ENCODE measurements at places on chromosomes 2 and 18. TPM values are rescaled to one million over a fixed set of nuclear protein-coding genes. Genes with fewer than 3 reads are reported as not detected.

CAD gene
- 73.7 TPM for total RNA-seq

NTSR2 gene
- total RNA-seq: not detected

GRCh38 chr18:10062302-10063300 lies 148.8 kb downstream of the VAPA start:
- DNase-seq: no peak

GRCh38 chr18:30806823-30807222 lies 235.7 kb downstream of the DSC3 start:
- no peak for DNase-seq

DNA sequence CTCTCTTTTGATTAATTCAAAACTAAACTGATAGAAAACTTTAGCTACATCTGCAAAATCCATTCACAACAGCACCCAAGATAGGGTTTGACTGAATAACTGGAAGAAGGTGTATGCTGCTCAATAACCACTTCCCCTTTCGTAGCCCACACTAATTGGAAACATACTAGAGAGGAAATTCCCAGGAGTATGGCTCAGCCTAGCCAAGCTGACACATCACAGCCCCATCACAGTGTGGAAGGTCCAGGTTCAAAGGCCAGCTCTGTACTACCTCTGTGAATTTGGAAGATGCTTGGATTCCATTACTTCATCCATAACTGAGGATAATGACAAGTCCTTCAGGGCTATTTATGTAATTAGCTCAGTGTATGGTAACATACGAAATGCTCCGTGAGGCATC lies 185.4 kb downstream of the FBXO15 start:
- DNase-seq: no peak

DNA sequence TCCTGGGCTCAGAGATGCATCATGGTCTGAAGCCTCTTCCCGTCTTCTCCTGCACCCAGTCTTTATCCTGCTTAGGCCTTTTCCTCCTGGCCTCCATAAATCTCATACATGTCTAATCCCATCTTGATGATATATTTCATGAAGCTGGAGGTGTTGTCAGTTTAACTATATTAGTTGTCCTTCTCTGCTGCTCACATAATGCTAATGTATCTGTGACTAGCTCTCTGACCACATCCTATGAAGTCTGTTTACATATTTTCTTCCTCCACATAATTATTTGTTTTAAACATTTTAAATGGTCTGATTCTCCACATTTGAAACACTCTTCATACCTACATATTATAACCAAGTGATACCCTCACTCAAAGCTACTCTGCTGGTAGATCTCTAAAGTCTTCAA lies 315.2 kb upstream of the RND3 start:
- no peak for DNase-seq

GRCh38 chr2:151947813-151948165 lies 119.6 kb upstream of the ARL5A start:
- no peak for DNase-seq

DNA sequence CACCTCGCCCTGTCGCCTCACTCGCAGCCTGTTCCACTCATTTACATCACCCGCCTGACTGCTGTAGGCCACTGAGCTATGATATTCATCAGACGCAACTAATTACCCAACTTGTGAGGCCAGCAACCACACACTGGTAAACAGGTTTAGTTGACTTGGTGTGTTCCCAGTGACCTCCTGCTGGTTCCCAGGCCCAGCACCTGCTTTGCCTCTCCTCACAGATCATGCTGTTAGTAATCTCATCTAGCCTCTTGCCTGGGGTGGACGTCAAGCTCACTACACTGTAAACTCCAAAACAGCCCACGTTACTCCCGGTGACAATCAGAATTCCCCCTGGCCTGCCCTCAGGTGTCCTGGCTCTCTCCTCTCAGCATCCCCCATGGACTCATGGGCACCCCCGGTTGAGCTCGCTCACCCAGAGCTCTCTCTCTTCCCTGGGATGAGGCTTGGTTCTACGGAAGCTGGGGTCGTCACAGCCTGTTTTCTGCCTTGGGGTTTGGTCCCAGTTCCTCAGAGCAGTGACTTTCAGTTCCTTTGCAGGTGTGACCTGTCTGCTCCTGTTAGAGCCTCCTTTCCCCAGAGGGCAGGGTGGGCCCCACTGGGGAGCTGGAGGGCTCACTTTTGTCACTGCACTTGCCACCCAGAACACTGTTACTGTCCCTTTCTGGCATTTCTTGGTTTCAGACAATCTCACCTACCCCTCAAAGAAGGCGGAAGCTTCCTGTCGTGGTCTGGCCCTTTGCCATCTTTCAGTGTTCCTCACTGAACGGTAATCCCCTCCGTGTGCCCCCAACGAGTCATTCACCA lies 40.3 kb downstream of the INPP5D start:
- DNase-seq: no peak

DNA sequence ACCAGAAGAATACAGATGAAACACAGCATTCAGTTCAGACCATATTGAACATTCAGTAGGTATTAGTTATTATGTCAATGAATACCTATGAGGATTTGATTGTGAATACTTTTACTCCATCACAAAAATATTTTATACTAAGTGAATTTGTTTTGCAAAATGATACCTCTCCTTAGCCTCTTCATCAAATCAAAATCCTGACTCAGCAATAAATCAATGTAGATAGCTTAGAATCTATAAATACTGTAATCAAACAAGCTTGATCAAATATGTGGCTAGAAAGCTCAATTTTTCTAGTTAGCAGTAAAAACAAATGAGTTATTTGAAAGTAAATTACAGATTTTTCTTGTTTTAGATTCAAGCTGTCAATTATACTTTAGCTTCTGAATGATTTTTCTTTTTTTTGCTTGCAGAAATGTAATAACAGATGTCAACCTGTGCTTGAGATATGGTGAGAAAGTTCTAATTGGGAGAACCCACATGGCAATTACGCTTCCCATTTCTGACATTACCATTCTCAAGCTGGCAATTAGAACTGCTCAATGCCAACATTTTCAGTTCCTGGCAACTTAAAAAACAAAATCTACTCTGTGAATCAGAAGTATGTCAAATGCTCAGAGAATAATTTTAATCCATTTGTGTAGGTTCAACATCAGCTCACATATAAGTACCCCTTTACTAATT lies 109.6 kb downstream of the PRELID3A start:
- no peak for DNase-seq
